ENCODE measurements at places on chromosomes 13 and 19.
A peak's percentile ranks its signal among the peaks of the same experiment; 100 is the strongest.

DNA sequence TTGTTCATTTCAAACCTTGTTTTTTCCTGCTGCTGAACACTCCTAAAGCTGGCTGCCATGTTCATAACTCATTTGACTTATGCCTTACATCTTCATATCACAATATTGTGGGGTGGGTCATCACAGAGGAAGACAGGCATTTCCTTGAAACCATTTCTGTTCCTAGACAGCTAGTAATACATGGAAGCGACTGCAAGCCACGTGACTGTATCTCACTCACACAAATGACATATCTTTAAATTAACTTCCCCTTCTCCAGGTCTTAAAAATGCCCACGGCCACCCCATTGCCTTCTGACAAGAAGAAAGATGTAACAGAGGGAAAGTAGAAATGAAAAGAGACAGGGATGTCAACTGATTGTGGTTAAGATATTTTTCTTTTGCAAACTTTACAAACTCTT lies 236.8 kb downstream of the LMO7 start:
- DNase-seq, result no peak

DNA sequence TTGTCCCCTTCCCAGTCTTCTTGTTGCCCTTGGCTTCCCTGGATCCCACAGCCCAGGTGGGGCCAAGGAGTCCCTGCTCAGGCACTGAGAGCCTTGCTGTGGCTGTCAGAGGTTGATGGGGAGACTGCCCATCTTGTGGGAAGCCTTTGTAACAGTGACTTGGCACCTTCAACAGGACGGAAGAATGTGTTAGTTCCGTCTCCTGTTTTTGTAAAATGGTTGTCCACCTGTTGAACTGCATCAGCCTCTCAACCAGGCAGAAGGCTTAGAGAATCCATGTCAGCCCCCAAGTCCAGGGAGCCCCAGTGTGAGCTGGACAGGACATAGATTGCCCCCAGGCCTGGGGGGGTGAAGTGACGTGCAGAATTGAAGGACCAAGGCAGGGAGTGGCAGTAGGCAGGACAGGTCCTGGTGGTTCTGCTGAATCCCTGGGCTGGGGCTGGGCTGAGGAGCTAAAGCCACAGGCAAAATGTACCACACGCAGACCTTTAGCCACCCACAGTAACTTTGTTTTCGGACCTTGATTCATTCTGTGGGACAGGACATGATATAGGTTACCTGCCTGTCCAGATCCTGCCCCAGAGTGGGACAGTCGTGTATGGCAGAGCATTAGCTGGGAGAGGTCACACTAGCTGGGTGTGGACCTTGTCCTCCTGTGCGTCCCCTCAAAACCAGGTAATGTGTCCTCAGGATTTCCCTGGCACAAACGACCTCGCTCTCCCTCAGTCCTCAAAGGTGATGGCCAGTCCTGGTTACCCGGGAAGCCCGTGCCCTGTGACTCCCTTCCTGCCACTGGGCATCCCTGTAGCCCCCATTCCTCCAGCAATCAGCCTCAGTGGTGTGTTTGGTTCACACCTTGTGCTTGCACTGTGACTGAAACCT lies 47.0 kb downstream of the GATAD2A start:
- DNase-seq, result no peak

GRCh38 chr19:52936151-52936953 lies 13.1 kb upstream of the ZNF888 start:
- peak; percentile 49 for DNase-seq

GRCh38 chr19:32908641-32909190 lies 39.1 kb upstream of the SLC7A9 start:
- DNase-seq, result no peak

DNA sequence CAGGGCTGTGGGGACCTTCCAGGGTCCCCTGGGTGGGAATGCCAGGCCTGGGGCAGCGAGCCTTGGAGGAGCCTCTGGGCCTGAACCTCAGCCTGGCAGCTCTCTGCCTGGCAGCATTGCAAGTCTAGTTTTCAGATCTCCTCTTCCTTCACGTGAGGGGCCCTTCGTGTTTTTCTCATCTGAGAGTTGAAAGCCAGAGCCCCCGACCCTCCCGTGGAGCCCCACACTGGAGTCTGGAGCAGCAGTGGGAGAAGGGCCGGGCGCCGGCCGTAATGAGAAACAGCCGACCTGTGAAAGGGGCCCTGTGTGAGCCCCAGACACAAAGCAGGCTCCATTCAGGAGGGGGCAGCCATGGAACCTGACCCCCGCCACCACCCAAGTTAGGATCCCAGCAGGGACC lies 19.3 kb downstream of the TMED1 start:
- no peak for DNase-seq

DNA sequence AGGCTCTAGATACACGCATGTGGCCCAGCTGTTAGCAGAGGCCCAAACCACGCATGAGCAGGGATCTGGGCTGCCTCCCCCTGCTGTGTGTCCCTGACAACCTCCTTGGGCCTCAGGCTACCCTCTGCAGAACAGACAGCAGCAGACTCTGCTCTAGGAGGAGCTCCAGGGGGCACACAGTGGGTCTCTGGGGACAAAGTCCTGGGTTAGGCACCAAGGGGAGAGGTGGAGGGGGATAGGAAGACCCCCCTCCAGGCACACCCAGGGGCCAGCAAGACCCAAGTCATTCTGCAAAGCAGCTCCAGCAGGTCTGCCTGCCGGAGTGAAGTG lies 8.0 kb downstream of the TINCR start:
- DNase-seq, result no peak

- DNase-seq, result no peak
Measured at GRCh38 chr13:47420568-47420967, 523.7 kb upstream of the HTR2A start.

DNA sequence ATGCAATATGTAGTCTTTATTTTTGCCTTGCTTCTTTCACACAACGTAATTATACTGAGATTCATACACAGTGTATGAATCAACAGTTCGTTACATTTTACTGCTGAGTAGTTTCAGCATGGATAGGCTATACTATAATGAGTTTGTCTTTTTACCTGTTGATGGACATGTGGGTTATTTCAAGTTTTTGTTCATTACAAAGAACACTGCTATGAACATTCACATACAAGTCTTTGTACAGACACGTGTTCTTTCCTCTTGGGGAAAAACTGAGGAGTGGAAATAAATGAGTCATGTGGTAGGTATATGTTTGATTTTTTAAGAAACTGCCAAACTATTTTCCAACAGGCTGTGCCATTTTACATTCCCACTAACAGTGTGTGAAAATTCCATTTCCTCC lies 35.1 kb downstream of the ENOX1 start:
- no peak for DNase-seq

GRCh38 chr19:10278935-10279334 lies 7.8 kb upstream of the ICAM4 start:
- DNase-seq, result no peak

DNA sequence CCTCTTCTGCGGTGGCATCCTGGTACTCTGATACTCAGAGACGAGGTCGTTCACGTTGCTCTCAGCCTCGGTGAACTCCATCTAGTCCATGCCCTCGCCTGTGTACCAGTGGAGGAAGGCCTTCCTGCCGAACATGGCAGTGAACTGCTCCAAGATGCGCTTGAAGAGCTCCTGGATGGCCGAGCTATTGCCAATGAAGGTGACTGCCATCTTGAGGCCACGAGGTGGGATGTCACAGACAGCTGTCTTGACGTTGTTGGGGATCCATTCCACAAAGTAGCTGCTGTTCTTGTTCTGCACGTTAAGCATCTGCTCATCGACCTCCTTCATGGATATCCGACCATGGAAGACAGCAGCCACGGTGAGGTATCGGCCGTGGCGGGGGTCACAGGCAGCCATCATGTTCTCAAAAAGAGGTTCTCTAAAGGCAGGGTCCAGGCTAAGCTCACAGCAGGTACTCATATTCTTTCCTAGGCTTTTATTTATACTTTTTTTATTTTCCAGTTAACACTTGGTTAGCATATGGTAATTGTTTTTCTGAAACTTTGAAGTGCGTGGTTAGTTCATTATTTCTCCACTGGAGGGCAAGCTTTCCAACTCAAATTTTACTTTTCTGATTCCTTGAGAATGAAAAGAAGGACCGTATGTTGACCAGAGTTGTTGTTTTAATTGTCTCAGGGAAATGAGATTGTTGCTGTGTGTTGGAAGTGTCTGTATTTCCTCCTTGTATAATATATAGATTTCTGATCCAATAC lies 72.4 kb upstream of the RGCC start:
- no peak for DNase-seq
